Choroid plexus epithelial cell (primary cell): ENCODE measurements at places on chromosomes 4 and X.

DNA sequence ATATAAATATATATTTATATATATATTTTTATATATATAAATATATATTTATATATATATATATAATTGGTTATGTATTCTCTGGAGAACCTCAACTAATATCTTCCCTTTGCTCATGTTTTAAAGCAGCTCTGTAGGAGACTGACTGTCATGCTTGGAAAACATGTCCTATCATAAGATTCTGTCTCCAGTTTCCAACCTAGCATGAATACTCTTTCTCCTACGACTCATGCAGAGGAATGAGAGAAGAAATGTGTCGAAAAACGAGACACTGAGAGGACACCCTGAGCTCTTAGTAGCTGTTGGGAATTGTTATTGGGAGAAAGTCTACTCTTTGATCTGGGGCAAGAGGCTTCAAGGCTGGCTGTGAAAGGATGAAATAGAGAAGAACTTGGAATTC, 166.5 kb upstream of the SLIT2 start:
- DNase-seq: no peak

DNA sequence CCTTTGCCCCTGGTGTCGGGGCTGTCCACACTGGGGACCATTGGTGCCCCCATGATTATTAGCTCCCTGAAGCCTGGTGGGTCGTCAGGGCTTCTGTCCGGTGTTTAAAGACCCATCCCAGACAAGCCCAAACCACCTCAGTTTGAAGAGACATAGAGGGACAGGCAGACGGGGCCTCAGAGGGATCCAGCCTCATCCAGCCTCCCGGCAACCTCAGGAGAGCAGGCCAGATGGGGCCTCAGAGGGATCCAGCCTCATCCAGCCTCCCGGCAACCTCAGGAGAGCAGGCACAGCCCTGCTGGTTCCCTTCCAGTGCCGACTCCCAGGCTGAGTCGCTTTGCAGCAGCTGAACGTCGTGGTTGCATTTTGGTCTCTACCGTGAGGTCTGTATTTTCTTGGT, 32.1 kb downstream of the PIGG start:
- DNase-seq: no peak

GRCh38 chr4:166309286-166309685, 436.2 kb downstream of the TLL1 start:
- DNase-seq: no peak

DNA sequence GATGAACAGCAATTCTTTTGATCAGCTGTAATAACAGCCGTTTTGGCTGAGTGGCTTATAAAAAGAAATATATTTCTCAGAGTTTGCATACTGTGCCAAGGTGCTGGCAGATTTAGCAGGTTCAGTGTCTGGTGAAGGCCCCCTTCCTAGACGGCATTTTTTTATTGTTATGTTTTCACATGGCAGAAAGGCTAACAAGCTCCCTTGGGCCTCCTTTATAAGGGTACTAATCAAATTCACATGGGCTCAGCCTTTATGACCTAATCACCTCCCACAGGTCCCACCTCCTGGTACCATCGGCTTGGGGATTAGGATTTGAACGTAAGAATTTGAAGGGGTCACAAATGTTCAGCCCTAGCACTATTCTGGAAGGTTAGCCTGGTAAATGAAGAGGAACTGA, 431.9 kb downstream of the SPOCK3 start:
- no peak for DNase-seq

DNA sequence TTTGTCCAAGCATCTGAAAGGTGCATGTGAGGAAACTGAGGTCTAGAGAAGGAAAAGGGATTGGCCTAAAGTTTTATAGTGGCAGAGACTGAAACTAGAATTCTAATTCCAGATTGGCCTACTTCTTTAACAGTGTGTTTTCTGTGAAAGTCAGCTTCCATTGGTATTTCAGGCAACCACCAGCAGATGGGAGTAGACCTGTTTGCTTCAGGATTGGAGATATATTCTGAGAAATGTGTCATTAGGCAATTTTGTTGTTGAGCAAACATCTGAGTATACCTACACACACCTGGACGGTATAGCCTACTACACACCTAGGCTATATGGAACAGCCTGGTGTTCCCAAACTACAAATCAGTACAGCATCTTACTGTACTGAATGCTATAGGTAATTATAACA, 207.3 kb upstream of the RADX start:
- DNase-seq: peak; percentile 33

DNA sequence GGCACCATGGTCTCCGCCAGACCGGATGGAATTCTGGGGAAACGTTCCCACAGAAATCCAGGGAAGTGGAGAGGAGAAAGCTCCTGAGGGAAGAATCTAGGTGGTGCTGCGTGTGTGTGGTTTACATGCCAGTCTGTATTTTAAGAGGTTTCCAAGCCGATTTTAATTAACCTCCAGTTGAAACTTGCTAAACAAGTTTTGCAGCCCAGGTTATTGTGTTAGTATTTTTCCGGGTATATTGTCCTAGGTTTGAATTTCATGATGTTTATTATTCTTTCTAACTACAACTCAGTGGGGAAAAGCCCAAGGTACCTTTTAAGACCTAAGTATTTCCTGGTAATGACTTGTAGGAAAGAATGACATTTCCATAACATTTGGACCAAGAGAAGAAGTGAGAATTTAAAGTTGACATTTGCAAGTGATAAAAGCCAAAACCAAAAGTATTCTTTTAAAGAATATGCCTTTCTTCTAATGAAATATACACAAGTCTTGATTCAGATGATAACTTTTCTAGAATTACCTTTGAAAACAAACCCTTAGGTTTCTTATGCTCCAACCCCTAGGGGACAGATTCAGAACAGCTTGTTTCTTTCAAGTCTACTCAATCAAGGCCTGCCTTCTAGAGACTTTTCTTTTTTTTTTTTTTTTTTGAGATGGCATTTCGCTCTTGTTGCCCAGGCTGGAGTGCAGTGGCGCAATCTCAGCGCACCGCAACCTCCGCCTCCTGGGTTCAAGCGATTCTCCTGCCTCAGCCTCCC, 14.6 kb downstream of the SAT1 start:
- DNase-seq: peak; percentile 16

DNA sequence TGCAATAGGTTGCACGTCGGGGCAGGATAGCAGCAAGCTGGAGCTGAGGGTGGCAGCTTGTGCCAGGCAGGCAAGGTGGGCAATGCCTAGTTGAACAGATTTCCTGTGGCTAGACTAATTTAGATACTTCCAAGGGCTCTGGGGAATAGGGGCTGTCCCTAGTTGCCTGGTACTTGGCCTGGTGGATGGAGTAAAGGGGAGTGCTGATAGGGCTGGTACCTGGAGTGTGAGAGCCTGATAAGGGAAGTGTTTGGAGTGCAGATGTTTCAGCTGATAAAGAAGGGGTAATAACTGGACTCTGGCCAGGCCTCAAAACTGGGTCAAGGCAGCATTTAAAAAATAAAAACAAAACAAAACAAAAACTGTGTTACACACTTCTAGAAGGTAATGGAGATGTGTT, 665.5 kb downstream of the CCSER1 start:
- no peak for DNase-seq

DNA sequence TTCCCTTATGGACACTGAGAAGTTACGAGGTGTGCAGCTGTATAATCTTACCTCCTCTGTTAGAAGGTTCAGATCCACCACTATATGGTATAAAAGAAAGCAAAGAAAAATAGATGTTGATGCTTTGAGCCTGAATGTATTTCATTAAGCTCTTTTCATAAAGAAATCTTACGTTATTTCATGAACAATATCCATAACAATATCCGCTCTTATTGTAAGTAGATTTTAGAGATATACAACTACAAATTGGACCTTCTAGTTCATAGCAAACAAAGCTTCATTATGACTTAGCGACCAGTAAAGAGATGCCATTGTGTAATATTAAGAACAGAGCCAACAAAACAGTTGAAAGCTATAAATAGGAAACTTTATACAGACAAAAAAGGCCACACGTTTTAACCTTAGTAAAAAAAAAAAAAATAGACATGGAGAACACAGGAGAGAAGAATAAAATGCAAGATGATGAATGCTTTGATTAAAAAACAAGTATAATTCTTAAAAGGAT, 203.6 kb downstream of the PDGFC start:
- no peak for DNase-seq

DNA sequence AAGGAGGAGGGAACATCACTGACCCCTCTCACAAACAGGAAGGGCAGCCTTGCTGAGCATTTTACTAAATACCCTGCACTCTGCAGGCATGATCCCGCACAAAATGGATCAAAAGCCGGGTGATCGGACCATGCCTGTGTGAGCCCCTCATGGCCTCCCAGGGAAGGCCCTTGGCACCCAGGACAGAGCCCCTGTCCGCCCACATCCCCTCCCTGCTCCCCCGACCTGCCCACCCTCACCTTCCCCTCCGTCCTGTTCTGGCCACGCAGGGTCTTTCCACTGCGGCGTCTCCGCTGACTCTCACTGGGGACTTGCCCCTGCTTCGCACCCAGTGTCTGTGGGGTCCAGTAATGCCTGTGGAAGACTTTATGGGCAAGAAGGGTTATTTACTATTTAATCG, 105.0 kb downstream of the HMX1 start:
- no peak for DNase-seq
